ENCODE measurements at places on chromosomes 13 and 19.

- no peak for DNase-seq
These were observed 843 bp downstream of the NR2F6 start for GRCh38 chr19:17244618-17245534.

- DNase-seq = no peak
These were observed 125.2 kb upstream of the SPACA7 start for GRCh38 chr13:112250788-112251445.

- peak; percentile 68 for DNase-seq
These were observed 3.1 kb upstream of the CTXN1 start for GRCh38 chr19:7928741-7929701.

GRCh38 chr19:49727217-49728030 is 35.7 kb downstream of the TSKS start:
- no peak for DNase-seq

GRCh38 chr13:54802226-54802625 is 1773.6 kb downstream of the OLFM4 start:
- DNase-seq = no peak

- no peak for DNase-seq
These were observed 322.7 kb downstream of the SUCLA2 start for GRCh38 chr13:47678201-47678968.

DNA sequence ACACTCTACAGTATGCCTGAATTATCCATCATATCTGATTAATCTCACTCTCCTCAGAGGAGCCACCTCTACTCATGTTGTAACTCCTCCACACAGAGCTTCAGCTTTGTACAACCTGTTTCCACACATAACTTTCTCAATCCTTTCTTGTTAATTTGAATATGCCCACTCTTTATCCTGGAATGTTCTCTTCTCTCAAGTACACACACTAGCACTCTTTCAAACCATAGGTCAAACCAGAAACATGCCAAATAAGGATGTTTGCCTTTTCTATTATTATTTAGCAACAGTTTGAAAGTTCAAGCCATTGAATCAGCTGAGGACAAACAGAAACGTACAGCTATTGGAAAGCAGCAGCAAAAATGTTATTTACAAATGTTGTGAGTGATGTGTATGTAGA is 110.3 kb downstream of the MIPEP start:
- no peak for DNase-seq

- DNase-seq = no peak
These were observed 10.3 kb upstream of the SLC1A5 start for GRCh38 chr19:46798713-46799112.

- DNase-seq = peak; percentile 69
These were observed 5.9 kb downstream of the DOHH start for GRCh38 chr19:3494559-3494958.

DNA sequence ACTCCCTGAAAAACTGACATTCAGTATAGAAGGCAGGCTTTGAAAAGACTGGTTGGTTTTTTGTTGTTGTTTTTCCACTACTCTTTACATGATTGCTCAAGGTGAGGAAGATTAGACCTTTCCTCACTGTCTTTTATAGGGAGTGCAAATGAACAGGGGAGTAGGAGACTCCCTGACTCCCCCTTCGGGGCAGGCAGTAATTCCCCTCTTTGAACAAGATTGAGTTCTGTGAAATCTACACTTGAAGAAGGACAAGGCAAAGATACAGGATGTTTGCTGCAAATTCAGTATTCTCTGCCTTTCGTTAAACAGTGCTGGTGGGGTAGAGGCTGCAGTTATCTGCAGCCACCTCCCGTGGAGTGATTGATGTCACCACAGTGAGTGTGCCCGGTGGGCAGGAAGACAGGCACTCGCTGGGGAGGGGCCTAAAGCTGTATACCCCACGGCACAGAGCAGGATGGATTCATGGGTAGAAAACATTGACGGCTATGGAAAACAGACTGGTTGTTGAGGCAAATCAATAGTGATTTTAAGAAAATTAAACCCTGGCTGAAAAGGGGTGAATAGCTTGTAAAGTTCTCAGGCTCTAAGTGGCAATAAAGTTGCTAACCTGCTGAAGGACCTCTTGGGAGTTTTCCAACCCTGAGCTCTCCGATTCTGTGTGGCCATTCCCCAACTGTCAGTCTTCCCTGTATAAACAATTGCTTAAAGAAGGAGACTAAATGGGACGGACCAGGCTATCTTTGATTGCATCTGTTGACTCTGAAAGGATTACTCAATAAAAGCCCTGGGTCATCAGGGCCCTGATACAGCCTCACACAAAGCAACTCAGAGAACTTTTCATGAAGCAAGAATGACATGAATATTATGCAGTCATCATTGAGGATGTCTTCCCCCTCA is 308.3 kb downstream of the TBC1D4 start:
- DNase-seq = no peak

DNA sequence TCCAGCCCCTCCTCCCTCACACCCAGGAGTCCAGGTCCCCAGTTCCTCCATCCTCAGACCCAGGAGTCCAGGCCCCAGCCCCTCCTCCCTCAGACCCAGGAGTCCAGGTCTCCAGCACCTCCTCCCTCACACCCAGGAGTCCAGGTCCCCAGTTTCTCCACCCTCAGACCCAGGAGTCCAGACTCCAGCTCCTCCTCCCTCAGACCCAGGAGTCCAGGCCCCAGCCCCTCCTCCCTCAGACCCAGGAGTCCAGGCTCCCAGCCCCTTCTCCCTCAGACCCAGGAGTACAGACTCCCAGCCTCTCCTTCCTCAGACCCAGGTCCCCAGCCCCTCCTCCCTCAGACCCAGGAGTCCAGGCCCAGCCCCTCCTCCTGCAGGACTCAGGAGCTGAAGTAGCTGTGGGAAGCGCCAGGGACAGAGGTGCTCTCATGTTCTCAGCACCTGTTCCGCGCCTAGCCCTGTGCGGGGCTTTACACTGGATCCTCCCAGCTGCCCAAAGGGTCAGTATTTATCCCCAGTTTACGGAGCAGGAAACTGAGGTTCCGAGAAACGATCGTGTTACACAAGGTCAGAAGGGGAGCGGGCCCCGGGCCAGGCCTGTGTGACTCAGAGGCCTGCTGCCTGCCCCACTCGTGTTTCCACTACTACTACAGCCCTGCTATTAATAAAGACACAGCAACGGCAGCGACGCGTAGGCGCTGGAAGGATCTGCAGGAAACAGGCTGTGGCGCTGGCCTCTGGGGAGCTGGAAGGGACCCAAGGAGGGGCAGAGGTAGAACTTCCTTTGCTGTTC is 1.7 kb upstream of the SBK3 start:
- DNase-seq = no peak

DNA sequence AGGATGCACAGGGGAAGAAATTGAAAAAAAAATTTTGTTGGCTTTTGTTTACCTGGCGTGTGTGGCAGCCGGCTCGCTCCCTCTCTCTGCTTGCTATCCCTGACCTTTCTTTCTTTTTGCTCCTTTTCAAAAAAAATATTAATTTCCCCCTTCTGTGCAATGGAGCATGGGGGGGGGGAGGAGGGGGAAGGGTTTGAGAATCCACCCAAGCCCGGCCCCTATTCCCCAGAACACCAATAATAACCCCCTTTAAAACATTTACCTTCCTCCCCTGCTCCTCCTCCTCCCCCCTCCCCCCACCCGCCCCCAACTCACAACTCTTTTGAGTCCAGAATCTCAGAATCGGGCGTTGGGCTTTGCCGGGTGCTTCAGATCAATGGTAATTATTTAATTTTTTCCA is 28.4 kb downstream of the NFIX start:
- DNase-seq = no peak

DNA sequence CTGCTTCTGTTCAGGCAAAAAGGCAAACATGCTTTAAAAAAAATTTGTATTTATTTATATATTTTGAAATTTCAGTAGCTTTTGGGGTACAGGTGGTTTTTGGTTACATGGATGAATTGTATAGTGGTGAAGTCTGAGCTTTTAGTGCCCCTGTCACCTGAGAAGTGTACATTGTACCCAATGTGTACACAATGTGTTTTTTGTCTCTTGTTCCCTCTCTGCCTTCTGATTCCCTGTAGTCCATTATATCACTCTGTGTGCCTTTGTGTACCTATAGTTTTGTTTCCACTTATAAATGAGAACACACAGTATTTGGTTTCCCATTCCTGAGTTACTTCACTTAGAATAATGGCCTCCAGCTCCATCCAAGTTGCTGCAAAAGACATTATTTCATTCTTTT is 77.4 kb downstream of the PDS5B start:
- DNase-seq = no peak

DNA sequence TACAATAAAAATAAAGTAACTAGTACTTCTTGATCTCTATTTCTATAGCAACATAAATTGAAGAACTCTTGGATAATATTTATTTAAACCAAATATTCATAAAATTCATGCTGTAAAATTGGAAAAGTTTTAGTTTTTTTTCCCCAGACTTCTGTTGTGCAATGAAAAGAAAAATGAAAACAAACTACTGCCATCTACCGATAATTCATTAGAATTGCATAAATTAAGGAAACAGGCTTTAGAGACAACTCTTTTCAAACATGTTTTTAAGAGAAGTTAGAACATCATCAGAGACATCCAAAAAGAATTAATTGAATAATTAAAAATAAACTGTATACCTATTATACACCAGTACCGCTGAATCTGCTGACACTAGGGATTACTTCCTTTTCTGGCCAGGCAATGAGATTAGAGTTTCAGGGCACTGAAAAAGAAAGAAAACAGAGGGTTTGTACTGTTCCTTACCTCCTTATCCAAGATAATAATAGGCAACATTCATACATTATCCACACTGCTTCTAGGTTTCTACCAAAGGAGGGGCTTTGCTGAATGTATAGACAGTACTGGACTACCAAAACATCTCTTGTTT is 4.9 kb downstream of the CCDC122 start:
- DNase-seq = no peak

- DNase-seq = no peak
These were observed 25.2 kb downstream of the NLRP9 start for GRCh38 chr19:55712804-55713631.

- DNase-seq = no peak
These were observed 3.2 kb downstream of the PIP5K1C start for GRCh38 chr19:3697094-3697493.

DNA sequence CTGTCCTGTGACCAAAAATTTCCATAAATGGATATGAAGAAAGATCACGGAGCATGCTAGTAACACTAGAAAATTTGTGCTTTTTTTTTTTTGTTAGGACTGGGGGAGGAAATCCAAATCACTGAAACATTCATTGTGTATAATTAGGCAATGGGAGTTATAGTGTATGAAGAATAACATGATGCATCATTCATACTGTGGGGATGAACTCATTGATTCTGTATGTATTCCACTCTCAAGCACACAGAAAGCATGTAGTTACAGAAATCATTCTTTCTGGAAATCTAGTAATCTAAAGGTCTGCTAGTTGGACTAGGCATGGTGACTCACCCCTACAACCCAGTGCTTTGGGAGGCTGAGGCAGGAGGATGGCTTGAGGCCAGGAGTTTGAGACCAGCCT is 749.7 kb downstream of the DIAPH3 start:
- no peak for DNase-seq

DNA sequence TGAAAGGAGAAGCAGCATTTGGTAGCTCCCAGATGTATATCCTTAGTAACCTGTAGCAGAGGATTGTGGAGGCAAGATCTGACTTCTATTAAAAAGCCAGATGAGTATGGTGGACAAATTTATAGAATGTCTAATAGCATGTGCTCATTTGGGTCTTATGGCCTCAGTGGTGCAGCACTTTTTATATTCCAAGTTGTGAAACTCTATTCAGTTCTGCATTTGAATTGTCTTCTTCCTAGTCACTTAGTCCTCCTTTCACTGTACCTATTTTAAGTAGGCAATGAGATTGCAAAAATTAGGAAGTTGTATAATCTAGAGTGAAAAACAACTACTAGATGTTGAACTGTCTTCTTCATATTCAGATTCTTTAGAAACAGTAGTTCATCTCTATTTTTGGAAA is 412.5 kb upstream of the PCDH9 start:
- DNase-seq = no peak

- DNase-seq = no peak
These were observed 9.5 kb downstream of the PIP5K1C start for GRCh38 chr19:3690551-3691371.

DNA sequence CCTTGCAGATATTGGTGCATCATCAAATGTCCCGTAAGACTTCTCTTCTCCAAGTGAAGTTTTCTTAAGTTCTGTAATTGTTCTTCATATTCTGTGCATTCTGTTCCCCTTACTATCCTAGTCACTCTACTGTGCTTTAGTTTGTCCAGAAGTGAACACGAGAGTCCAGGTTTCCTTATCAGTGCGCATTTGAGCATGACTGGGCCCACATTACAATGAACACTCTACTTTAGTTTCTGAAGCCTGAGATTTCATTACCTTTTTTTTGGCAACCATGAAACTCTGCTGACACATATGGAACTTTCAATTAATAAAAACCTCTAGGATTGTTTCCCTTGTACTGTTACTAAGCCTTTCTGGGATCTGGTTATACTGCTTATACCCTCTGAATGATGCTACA is 270.0 kb downstream of the KCNRG start:
- no peak for DNase-seq

GRCh38 chr19:12325690-12326089 is 7.7 kb downstream of the ZNF563 start:
- no peak for DNase-seq

DNA sequence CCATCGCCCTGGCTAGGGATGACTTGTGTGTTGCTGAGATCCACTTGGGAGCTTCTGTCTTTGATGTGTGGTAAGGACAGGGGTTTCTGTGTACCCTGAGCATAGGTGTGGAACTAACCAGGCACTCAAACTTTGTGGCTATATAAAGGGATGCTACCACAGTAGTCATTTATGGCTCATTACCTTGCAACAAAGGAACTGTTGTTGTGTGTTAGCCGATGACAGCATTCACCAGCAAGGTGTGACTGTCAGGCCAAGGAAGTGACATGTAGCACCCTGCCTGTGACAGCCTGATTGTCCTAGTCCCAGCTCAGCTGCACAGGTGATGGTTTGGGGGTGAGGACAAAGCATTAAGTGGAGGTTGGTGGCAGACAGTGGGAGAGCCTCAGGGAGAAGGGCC is 73.6 kb downstream of the COG3 start:
- no peak for DNase-seq

GRCh38 chr19:5177745-5178450 is 162.7 kb downstream of the PTPRS start:
- DNase-seq = no peak

- DNase-seq = no peak
These were observed 45.8 kb upstream of the GPI start for GRCh38 chr19:34319230-34319585.

DNA sequence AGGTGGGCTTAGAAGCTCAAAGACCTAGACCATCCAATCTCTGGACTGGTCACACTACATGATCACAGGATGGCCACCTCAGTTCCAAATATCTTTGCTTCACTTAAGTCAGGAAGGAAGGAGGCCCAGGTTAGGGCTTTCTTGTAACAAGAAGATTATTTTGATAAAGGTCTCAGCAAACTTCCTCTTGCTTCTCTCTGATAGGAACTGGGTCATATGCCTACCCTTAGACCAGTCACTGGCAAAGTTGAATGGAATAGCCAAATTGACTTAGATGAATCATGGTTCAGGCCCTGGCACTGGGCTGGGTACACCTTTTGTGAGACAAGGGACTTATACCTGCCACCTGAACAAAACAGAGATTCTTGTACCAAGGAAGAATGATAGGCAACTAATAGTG is 11.0 kb downstream of the FRY start:
- no peak for DNase-seq

All from stimulated activated CD4-positive, alpha-beta T cell treated with anti-CD3 and anti-CD28 coated beads, Interleukin-2, amount 100 ng/mL, for 24 hours (primary cell).